ENCODE measurements at places on chromosomes 5 and 9.

- DNase-seq, result peak; percentile 18
Measured at GRCh38 chr5:124343451-124343867, 403.0 kb downstream of the ZNF608 start.

DNA sequence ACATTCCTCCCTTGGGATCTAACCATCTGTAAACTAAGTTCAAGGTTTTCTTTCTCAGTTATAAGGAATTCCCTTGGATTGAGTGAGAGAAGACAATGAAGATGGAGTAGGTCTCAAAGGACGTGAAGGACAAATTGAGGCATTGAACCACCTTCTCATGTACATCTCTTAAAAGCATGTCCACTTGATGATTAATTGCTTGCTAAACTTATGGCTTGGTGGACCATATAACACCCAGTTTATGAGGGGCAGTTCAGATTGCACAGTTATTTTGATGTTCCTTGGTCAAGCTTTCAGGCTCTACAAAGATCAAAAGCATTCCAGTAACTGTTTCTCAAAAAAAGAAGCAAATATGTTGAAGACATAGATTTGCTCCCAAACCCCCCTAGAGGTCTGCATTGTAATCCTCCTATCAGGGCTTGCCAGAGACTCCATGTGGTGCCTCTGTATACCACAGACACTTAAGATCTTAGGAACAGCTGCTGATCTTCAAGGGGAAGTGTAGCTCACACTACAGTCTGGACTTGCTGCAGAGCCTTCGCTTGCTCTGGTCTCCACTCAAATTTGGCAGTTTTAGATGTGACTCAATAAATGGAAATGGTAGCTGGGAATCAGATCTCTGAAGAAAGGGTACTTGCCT is 56.9 kb upstream of the ALDH1A1 start:
- no peak for DNase-seq

DNA sequence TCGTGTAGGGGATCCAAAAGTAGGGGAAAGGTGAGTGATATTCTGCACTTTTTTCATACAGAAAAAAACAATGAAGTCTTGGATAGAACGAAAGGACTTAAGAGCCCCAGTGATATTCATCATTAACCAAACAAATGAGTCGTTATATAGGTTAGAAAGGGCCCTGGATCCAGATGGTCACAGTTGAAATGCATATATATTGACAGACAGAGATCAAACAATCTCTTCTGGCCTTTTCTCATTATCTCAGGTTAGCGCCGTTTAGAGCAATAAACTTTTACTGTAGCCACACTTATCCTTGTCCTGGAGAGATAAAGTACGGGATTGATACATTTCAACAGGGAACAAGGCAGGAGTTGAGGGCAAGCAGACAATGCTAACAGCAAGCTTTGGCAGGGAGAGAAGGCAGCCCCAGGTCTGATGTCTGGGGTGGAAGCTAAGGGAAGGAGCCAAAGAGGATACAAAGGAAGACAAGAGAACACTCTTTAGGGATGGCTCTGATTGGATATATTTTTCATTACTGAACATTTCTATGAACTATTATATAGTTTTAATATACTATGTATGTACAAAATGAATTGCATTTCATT is 77.0 kb downstream of the LIFR start:
- no peak for DNase-seq

DNA sequence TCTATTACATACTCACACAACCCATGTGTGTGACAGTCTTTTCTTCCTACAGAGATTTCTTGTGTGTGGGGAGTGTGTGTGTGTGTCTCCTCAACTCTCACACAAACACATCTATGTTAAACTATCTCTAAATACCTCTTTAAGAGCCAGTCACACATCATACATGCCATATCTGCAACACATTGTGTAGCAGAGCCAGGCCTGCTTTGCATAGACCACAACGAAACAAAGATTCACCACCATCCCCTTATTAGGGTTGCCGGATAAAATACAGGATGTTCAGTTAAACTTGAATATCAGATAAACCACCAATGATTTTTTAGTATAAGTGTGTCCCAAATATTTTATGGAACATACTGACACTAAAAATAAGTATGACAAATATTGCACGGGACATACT is 2.3 kb downstream of the FAM170A start:
- DNase-seq, result no peak

DNA sequence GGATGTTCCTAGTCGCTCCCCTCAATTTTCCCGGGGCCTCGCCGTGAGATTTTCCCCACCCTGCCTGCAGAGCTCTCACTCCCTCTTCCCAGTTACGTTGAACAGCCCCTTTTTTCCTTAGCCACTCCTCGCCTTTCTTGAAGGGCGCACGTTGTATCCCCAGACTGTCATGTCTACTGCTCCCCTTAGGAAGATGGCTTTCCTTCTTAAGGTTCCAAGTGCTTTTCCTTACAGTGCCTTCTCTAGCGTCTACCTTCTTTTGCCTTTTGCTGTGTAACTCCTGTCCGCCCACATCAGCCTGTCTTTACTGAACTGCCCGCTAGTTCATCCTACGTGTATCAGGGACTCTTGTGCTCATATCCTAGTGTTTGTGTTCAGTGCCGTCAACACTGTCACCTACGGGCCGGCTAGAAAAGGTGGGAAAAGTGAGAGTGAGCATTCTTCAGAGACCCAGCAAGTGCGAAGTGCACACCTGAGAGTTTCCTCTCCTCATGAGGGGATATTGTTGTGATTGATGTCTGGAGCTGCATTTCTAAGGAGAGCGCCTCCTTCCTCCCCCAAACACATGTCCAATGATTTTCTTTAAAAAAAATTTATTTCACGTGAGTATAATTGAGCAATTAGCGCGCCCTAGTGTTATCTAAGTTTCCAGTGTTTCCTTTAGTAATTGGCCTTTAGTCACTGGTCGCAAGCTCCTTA is 764 bp downstream of the CAMLG start:
- no peak for DNase-seq

GRCh38 chr9:14238518-14238917 is 75.4 kb downstream of the NFIB start:
- DNase-seq, result no peak

DNA sequence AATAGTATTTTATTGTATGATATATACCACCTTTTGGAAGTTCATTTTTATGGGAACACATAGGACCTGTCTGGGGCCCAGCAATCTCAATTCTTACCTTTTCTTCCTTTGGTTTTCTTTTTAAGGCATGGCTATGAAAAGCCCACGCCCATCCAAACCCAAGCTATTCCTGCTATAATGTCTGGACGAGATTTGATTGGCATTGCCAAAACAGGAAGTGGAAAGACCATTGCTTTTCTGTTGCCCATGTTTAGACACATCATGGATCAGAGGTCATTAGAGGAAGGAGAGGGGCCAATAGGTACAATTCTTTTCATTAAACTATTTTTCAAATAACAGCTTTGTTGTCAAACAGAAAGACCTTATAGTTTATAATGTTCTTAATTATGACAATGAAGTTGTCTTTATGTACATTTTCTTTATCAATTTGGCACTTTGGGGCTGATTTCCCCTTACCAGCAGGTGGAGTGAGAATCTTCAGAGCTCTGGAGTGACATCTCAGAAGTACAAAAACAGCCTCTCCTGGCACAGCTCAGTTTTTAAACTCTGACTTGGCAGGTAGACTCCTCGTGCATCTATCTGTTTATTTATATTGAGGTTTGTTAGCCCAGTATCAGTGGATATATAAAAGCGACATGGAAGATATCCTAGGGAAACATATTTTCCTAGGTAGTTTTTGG is 25.8 kb downstream of the DDX46 start:
- no peak for DNase-seq

GRCh38 chr5:83586874-83587776 is 115.6 kb downstream of the VCAN start:
- DNase-seq, result no peak

DNA sequence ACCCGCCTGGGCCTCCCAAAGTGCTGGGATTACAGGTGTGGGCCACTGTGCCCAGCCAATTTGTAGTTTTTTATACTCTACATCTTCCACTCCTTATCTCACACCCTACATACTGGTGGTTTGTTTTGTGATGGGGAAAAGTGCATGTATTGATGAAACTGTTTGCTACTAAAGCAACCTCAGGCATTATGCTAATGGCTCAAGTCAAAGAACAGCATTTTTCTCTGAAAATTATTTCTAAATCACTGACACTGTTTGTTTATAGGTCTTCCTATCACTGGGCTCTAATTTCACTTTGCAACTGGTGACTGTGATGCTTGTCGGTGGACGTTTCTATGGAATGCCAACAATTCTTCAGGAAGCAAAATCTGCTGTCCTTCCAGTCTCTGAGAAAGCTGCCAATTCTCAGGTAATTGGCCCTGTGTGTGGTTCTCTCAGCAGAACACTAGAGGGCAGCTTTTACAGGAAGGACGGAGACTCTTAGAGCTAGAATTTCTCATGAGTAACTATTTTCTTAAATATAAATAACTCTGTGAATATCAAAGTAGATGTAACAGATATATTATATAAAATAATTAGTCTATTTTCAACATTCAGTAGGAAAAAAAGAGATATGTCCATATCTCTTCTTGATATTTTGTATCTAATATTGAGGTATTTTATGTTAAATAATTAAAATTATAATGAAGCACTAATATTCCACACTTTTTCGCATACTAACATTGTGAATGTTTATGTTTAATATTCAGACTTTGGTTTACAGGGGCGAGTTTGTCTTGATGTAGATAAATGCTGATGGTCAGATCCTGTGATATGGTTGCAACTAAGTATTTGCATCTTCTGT is 244.1 kb downstream of the ADGRV1 start:
- DNase-seq, result no peak

DNA sequence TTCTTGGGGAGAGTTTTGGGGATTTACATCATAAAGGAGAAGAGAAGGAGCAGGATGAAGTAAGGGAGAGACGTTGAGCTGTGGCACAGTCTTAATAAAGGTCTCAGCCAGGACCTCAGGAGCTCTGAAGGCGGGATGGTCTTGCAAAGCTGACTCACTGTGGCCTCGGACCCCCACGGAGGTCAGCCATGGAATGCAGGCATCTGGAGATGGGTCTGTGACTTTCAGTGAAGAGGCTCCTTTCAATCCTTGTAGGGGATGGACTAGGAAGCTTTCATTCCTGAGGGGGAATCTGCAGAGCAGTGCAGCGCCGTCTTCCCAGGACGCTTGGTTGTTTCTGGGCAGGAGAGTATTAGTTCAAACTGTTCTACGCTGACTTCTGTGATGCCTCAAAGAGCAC is 65.7 kb upstream of the BASP1 start:
- DNase-seq, result no peak

DNA sequence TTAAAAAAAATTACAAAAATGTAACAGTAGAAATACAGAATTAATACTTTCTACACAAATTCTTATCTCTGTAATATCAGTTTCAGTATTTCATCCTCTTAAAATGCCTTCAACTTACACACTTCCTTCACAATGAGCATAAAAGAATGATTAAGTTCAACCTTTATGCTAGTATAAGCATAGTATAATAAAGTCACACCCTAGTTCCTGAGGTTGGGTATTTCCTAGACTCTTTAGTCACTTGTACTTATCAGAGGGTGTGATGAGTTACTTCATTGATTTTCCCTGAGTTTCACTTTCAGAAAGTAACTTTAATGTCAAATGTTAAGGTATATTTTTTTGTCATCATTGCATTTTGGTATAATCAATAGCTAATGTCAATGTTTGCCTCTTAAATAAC is 302.4 kb downstream of the PDE4D start:
- DNase-seq, result no peak

- no peak for DNase-seq
Measured at GRCh38 chr9:35933550-35934067, 24.3 kb downstream of the SPAAR start.

DNA sequence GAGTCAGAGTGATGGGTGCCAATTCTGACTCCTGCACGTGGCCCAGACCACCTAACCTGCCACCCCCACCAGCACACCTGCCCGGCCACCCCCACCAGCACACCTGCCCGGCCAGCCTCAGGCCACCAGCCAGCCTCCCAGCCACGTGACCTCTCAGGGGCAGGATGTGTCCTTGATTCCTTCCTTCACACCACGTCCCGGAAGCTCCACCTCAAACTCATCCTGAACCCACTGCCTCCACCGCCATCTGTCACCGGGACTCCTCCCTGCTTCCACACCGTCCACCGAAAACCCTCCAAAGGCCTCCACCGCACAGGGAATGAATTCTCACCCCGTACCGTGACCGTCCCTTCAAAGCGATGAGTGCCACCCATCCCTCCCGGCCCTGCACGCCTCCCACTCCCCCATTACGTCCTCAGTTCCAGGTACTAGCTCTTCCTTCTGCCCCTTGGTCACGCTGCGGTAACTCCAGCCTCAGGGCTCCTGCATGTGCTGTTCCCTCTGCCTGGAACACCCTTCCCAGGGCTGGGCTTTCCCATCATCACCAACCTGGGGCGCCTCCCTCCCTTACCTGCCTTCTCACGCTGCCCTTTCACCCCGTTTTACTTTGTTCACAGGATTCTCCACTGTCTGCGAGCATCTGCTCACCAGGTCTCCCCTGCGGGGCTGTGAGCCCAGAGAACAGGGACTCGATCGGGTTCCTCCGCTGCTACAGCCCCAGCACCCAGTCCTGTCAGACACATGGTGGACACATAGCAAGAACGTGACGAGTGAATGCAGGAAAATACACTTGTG is 82.9 kb downstream of the ADAMTS2 start:
- no peak for DNase-seq

- DNase-seq, result no peak
Measured at GRCh38 chr9:127817881-127818434, 15.3 kb downstream of the FPGS start.
